ENCODE measurements at places on chromosomes 5 and 9. TPM values are rescaled to one million over a fixed set of nuclear protein-coding genes. Genes with fewer than 3 reads are reported as not detected.

Gene PPP1R26
- total RNA-seq, result 27.9 TPM

Gene ARSB
- total RNA-seq, result 1.4 TPM

Gene PNPLA7
- total RNA-seq, result 0.26 TPM

Gene FBP2
- not detected for total RNA-seq

GRCh38 chr5:133589286-133589685, 23.1 kb downstream of the FSTL4 start:
- no peak for DNase-seq

Data from bronchial epithelial cell (primary cell).